ENCODE measurements at places on chromosomes 5 and 9.

DNA sequence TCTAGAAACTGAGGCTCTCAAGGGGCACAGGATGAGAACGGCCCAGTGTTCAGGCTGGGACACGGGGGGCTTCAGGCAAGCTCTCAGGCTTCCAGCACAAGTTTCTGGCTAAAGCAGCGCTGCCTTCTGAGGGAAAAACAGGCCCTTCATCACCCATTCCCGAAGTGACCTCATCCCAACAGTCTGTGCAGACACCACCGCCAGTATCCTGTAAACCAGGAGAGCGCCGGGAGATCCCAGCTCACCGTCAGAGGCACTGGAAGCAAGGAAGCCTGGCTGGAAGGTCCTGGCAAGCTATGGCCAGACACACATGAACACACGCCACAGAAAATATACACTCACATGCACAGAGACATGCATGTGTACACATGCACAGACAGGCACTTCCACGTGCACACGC is 8.8 kb downstream of the SLC12A7 start:
- DNase-seq, result no peak

- no peak for DNase-seq
Measured at GRCh38 chr9:22158927-22159346, 149.8 kb upstream of the CDKN2B start.

GRCh38 chr9:113646946-113647914 is 183.7 kb downstream of the RGS3 start:
- no peak for DNase-seq

GRCh38 chr9:108207561-108208165 is 648.1 kb downstream of the ACTL7B start:
- DNase-seq, result peak; percentile 81

GRCh38 chr9:98132806-98133631 is 14.0 kb upstream of the TRIM14 start:
- no peak for DNase-seq

- DNase-seq, result no peak
Measured at GRCh38 chr5:41863871-41864486, 6.2 kb downstream of the OXCT1 start.

DNA sequence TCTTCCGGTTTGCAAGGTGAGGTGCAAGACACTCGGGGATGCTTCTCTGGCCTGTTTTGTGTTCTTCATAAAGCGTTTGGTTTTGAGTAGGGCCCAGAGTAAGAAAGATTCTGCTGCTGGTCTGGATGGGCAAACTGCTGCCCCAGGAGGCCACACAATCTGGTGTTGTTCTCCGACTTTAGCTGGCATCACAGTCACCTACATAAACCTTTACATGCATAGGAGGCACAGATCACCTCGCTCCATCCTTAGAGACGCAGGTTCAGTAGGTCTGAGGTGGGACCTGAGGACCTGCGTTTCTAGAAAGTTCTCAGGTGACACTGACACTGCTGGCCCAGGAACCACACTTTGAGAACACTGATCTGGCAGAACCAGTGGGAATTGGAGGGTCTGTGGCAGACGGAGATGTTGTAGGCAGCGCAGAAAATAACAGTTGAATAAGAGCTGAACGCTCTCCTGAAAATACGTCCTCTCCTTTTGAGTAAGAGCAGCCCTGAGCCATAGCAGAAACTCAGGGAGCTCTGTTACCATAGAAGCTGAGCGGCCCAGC is 3.9 kb upstream of the SLC6A3 start:
- no peak for DNase-seq

Measured in brain (organoid and tissue), 16 donors.